Caki2 (cell line): ENCODE measurements at places on chromosomes 16 and 17.
A peak's percentile ranks its signal among the peaks of the same experiment; 100 is the strongest.

DNA sequence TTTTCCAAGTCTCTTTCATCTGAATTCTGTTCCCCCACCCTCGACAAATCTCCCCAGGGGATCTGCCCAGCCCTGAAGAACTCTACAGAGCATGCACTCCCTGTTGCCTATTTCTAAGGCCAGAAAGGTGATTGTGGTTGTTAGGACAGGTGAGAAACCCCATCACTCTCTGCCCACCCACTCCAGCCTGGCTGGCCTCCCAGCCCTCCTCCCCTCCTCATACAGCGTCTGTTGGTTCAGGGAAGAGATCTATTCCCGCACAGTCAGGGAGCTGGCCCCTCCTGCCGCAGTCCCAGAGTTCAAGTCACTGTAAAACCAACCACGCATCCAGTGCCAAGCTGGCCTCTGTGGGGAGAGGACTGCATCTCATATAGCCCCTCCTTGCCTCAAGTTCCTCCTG lies 98.7 kb downstream of the KCNJ12 start:
- DNase-seq: no peak

GRCh38 chr16:29009838-29010166 lies 24.9 kb downstream of the LAT start:
- no peak for DNase-seq

- DNase-seq: peak; percentile 83
These were observed 5.3 kb upstream of the CDR2L start for GRCh38 chr17:74981979-74982662.

GRCh38 chr17:34135841-34136240 lies 119.2 kb upstream of the CCL2 start:
- no peak for DNase-seq

GRCh38 chr17:61235827-61236197 lies 163.8 kb upstream of the TBX2 start:
- DNase-seq: no peak

- no peak for DNase-seq
These were observed 49.2 kb downstream of the ZNRF1 start for GRCh38 chr16:75048054-75048453.

DNA sequence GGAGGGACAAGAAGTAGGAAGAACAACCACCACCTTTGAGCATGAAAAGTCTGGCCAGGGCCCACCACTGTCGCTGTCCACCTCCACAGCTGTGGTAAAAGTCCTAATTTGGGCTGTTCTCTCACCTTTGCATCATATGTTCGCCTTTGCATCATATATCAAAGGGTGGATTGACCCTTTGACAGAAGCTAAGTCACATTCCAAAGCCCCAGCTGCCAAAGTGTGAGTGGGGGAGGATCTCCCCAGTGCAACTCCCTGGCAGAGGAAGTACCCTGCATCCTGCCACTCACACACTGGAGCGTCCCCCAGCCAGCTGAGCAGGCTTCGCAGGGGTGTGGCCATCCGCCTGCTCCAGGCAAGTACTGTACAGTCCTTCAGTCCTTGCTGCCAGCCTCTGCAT lies 12.7 kb upstream of the SPECC1 start:
- DNase-seq: no peak
